Upper lobe of left lung (tissue), 6 donors: ENCODE measurements at places on chromosomes 11 and 22. TPM values are rescaled to one million over a fixed set of nuclear protein-coding genes. Genes with fewer than 3 reads are reported as not detected.

DEPDC7 gene
- 1.6 TPM for total RNA-seq

SIPA1 gene
- total RNA-seq, result 87.9 TPM

HEPHL1 gene
- total RNA-seq, result not detected

OR52B2 gene
- total RNA-seq, result not detected

GP1BB gene
- 4.8 TPM for total RNA-seq

GVQW3 gene
- 1.4 TPM for total RNA-seq

DGAT2 gene
- 2.1 TPM for total RNA-seq

PLEKHB1 gene
- 103 TPM for total RNA-seq

SPDYC gene
- not detected for total RNA-seq
